RKO (cell line): ENCODE measurements at places on chromosomes 6 and 20.
A peak's percentile ranks its signal among the peaks of the same experiment; 100 is the strongest.

- no peak for DNase-seq
Observed at GRCh38 chr6:33716379-33716778, 4.9 kb upstream of the UQCC2 start.

GRCh38 chr20:33337119-33337518 is 54.1 kb downstream of the BPIFB1 start:
- no peak for DNase-seq

DNA sequence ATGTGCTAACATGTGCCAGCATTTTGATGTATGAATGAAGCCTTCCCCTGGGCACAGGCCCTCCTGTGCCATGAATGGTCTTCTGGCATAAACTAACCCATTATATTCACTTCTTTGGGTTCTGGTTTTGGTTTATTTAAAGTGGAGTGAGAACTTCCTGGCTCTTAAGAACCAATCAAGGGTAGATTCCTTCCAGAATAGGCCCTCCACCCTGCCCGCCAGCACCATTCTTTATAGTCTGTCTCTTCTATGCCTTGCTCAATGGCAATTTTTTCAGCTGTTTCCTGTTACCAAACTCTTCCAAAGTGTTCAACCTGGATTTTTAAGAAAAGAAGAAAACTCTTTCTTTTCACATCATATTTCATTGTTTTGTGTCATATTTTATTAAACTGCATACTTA is 44.1 kb downstream of the VEGFA start:
- DNase-seq, result no peak

GRCh38 chr6:30640481-30640880 is 6.5 kb upstream of the C6orf136 start:
- no peak for DNase-seq

DNA sequence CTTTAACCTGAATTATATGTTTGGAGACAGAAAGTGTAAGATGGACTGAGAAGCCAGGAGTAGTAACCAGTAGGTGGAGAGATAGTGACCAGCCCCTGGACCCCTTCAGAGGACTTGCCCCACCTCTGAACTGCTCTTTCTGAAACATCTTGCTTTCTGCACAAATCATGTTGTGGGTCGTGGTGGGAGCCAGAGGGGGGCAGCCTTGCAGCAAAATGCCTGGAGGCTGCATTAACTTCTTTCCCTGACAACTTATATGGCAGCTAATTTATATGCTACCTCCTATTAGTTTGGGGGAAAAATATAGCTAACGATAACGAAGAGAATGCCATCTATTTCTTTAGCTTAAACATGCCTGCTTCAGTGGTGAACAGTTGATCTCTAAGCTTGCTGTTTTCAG is 859.8 kb downstream of the MAFB start:
- no peak for DNase-seq

GRCh38 chr20:45308117-45308778 is at the start of gene MATN4:
TSS of gene MATN4 (minus strand) at chr20:45308299. CDS start at chr20:45305582, 2,717 bp downstream.
- no peak for DNase-seq

DNA sequence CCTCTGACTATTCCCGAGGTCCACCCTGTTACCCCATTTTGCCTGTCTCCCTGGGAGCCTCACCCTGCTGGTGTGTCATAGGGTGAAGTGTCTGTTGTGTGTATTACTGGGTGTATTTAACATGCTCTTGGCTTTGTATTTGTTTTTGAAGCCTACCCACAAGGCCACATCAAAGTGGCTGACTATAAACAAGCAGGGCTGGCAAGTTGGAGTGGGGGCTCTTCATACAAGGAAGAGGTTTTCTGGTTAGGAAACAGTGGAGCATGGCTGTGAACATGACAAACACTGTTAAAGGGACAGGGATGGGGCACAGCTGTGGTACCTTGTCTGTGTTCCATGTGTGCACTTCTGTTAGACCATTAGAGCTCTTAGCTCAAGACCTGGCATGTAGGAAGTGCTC is 26.3 kb downstream of the HECA start:
- DNase-seq, result no peak

DNA sequence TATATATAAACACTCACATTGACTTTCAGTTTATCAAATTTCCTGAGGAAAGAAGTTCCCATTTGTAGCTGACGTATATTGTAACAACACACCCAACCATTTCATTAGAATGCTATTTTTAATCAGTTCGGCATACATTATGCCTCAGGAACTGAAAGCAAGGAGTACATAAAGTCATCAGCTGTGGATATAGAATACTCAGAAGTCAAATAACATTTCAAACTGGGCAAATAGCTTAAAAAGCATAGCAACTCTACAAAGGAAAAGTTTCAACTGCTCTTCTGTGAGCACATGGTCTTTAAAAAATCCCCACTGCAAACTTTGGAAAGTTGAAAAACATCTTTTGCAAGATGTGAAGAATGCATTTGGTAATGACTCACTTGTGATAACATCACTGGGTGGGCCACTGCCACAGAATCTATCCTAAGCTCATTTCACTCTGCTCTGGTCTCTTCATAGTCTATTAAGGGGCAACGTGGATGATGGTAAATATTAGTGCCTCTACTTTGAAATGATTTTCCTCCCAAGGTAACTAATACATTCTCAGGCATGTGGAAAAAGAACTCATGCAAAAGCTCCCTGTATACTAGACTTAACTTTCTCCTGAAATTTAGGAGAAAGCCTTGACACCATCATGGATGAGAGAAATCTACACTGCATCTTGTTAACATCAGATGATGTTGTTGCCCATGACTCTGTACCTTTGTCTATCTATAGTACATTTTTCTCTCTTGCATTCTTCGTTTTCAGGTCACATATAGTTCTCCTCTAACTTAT is 49.2 kb downstream of the FYN start:
- DNase-seq, result no peak

DNA sequence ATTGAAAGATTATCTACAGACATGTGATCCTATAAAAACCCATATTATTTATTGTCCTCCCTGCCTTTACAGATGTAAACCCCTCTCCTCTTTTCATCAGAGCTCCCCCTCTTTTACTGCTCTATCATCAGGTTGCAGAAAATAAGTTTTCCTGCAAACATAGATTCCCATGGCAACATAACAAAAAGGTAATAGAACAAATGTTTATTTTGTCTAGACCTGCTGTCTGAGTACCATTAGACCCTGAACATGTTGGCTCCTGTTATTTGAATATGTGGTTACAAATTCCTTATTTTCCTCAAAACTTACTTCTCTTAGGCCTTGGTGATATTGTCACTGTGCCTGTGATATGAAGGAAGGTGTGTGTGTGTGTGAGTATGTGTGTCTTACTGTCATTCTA is 11.5 kb downstream of the MAPK14 start:
- no peak for DNase-seq

- DNase-seq, result no peak
Observed at GRCh38 chr6:140758169-140758877, 1374.4 kb upstream of the GJE1 start.

DNA sequence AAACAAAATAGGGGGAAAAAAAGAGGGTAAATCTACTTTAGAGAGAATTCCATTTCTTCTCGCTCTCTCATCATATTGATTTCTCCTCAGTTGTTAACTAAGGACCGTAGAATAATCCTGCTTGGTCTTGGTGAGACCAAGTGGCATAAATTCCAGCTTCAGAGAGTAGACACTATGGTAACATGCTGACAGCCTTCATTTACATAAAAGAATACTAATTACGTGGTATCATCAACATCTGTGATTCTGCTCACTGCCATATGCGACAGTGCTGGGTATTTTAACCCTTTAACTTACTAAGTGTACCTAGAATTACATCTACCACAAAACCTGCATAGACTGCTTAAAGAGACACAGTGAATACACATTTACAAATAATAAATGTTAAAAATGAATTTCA is 27.1 kb downstream of the TOMM6 start:
- DNase-seq, result no peak

GRCh38 chr6:166314454-166314853 is 6.3 kb upstream of the PRR18 start:
- DNase-seq, result no peak

GRCh38 chr20:37902504-37903313 is at the start of gene VSTM2L:
TSS of gene VSTM2L (plus strand) at chr20:37903127. CDS start at chr20:37903351, 224 bp downstream.
- no peak for DNase-seq

GRCh38 chr20:62905536-62906117 is 20.7 kb downstream of the DIDO1 start:
- DNase-seq, result no peak

DNA sequence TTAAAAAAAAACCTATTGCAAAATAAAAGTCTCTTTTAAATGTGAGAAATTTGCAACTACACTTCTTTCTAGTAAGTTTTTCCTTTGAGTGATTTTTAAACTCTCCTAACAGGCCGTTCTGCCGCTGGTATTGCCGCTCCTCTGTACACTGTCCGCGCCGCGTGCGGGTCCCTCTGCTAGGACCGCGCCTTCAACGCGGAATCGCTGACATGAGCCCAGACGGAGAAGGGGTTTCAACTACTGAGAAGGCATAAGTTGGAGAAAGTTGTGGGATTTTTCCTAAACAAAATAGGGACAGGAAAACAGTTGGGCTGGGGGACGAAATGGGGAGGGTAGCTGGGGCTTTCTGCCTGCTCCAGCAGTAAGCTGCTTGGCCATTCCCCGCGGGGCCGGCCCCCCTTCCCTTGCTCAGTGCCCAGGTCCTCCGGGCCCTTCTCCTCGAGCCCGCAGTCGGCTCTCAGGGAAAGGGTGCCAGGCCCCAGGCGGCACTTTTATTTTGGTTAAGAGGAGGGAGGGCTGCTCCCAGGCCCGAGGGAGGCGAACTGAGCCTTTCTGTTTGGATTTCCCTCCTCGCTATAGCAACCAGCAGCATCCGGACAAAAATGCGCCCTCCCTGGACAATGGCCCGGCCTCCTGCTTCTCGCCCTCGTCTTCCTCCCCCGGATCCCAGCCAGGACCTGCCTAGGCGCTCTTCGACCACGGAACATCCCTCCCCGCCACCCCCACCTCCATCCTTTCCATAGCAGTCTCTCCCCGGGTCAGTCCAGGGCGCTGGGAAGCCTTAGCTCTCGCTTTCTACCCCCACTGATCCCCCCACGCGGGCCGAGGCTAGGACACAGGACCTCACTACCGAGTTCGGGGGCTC is 6.8 kb upstream of the POU3F2 start:
- no peak for DNase-seq

GRCh38 chr20:34712525-34713192 is 8.5 kb downstream of the TP53INP2 start:
- DNase-seq, result no peak

GRCh38 chr20:1888796-1889463 is 6.3 kb upstream of the SIRPA start:
- DNase-seq, result no peak

GRCh38 chr20:20005342-20005741 is 11.8 kb upstream of the NAA20 start:
- DNase-seq, result no peak

DNA sequence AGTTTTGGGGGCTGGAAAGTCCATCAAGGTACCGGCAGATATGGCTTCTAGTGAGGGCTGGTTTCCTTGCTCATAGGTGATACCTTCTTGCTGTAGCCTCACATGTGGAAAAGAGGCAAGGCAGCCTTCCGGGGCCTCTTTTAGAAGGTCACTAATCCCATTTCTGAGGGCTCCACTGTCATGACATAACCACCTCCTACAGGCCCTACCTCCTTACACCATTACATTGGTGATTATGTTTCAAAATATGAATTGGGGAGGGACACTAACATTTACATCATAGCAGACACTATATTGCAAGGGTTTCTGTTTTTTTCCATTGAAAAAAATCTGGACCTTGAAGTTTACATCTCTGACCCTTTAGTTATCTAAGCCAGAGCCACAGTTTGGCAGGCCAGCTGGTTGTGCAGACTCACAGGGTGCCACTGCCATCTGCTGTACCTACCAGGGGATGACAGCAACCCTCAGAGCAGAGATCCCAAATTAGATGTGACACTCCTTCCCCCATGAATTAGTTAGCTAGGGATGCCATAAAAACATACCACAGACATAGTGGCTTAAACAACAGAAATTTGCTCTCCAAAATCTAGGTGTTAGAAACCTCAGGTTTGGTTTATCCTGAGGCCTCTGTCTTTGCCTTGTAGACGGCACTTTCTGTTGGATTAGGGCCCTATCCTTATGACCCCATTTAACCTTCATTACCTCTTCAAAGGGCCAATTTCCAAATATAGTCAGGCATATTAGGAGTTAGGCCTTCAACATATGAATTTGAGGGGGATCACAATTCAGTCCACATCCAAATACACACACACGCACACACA is 166.4 kb upstream of the RNF217 start:
- DNase-seq, result peak; percentile 25

DNA sequence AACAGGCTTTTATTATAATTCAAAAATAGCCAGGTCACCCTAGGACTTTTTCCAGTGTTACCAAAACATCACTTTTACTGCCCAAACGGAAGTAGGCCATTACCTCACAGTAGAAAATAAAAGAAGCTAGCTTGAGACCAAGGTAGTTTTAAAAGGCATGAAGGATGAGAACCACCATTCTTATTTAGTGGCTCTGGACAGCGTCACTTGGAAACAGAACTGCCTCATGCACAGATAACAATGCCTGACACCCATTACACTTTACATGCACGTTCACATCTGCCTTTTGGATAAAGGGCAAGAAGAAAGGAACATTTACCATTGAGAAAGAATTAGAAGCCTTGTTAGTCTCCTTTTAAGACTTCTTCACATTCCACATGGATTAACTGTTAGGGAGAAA is 1.9 kb upstream of the PAQR8 start:
- no peak for DNase-seq

DNA sequence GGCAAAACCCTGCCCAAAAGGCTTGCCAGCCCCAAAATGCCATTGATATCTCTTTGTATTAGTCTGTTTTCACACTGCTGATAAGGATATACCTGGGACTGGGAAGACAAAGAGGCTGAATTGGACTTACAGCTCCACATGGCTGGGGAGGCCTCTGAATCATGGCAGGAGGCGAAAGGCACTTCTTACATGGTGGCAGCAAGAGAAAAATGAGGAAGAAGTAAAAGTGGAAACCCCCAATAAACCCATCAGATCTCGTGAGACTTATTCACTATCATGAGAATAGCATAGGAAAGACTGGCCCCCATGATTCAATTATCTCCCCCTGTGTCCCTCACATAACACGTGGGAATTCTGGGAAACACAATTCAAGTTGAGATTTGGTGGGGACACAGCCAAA is 28.6 kb downstream of the MBOAT1 start:
- DNase-seq, result no peak

DNA sequence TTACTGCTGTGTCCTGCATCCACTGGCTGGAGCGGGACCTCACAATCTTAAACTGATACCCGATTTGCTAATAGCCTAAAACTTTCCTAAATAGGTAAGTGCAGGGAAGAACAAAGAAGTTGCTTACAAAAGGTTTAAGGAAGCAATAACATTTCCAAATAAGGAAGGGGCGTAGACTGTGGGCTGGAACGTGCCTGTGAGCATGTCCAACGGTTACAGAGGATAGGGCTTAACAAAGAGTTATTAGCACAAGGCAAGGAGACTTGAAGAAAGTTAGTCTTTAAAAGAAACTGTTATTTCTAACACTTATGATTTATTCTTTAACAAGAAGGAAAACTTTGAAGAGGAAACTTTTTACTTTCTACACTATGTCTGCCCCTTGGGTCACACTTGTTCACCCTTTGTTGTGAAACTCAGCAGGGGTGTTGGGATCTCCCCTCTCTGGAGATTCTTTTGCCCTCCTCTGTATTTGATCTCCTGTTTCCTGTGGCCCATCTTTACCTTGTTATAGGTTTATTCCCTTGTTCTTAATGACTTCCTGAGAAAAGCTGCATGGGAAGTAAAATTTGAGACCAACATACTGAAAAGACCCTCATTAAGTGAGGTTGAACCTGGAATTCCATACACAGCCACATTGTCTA is 28.7 kb downstream of the KAT14 start:
- DNase-seq, result no peak
